Inflammatory macrophage treated with lipopolysaccharide for 1 hour (primary cell): ENCODE measurements at places on chromosomes 11 and 22.

DNA sequence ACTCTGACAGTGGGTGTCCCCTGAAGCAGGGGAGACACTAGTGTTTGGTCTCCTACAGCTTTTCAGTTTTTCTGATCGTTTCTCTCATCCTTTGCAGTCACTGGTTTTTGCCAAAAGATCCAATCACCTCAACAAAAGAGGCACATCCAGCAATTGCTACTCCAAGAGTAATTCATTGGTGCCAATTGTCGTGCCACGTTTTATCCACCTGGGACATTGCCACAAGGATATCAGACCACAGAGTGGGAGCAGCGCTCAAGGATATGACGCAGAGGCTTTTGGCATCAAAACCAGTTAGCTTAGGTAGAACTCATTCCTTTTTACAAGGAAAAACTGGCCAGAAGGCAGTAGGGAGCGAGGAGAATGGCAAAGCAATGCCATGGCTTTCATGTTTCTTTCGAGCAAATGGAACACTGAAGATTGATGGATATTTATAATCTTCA, 40.9 kb upstream of the BLID start:
- no peak for DNase-seq

- peak; percentile 4 for DNase-seq
Measured at GRCh38 chr22:40050258-40050657, 55.5 kb downstream of the FAM83F start.

DNA sequence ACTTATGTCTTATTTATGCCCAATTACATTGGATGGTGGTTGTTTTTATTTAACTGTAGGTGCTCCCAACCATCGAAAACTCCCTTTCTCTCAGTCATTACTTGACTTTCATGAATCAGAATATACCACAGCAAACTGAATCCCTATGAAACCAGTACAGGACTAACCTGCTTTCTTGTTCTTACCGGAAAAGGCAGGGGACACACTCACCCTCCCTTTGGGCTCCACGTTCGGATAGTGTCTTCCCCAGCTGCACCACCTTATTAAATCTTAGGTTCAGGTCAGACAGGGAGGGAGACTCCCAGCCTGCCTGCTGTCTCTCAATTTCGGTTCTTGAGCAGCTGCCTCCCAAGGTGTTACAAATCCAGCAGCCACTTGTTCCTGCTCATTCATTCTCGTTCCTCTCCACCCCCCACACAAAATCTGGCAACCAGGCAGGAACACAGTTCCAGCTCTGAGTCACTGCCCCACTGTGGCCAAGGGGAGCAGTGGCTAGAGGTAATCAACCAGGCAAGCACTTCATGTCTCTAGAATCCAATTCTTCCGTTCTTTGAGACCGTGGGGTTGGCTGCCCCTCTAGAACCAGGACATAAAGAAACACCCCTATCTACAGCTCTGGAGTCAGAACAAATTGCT, 133.0 kb downstream of the PLEKHA7 start:
- DNase-seq = peak; percentile 17

GRCh38 chr11:44145011-44145775, 49.7 kb downstream of the EXT2 start:
- peak; percentile 8 for DNase-seq

DNA sequence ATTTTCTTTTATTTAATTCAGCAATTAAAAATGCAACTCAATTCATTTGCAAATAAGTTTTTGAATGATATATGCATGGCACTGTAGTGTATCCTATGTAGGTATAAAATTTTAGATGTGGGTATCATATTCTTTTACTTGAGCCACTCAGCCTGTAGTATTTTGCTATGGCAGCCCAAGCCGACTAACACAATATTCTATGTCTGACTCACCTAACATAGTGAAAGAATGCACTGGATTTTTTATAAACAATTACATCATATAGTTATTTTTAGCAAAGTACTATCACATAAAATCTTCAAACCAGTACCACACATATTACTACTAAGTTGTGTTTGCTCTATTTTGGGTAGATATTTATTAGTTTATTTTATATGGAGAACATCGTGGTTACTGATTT, 21.9 kb upstream of the GRIA4 start:
- no peak for DNase-seq

- peak; percentile 8 for DNase-seq
Measured at GRCh38 chr11:18100926-18101656, 4.8 kb downstream of the SAAL1 start.

DNA sequence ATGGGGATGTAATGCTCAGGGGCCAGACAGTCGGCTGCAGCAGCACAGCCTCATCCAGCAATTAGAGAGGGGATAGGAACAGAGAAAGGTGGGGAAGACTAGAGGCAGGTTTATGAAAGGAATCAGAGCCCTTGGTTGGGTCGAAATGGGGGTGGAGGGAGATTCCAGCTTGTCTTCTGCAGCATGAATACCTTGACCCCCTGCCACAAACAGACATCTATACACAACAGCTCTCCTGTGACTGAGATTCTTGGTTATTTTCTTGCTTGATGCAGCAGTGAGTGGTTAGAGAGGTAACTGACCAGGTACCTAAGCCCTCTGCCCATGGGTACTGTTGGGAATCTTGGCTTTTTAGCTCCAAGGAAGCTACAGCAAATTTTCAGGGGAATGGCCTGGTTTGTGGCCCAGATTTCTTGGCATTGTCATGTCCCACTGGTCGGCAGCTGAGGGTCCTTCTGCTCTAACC, at the start of gene TRIM49D1:
TRIM49D1 (minus strand) TSS at position 51 of the 466 bp plus-strand sequence. CDS start 4,535 bp downstream, outside the sequence.
- DNase-seq = no peak

- no peak for DNase-seq
Measured at GRCh38 chr11:31865606-31866300, 54.6 kb upstream of the PAX6 start.

- DNase-seq = no peak
Measured at GRCh38 chr22:46114518-46115387, 35.6 kb upstream of the PPARA start.

- no peak for DNase-seq
Measured at GRCh38 chr11:73916435-73916834, 34.4 kb upstream of the DNAJB13 start.

GRCh38 chr11:96139691-96140090, 203.3 kb downstream of the MAML2 start:
- DNase-seq = peak; percentile 93
